Psoas muscle (tissue), 8 donors: ENCODE measurements at places on chromosomes 2 and 18. TPM values are rescaled to one million over a fixed set of nuclear protein-coding genes. Genes with fewer than 3 reads are reported as not detected.

KLHL41 gene
- polyA plus RNA-seq: 2,979 TPM

LRRC30 gene
- polyA plus RNA-seq: 21.7 TPM

- H3K27me3 ChIP-seq: no peaks in the 10 kb centered on the region
- no peak overlapping the region for H3K4me3 ChIP-seq
- no peaks in the 10 kb centered on the region for H3K4me1 ChIP-seq
- H3K27ac ChIP-seq: no peak overlapping the region
- no peak for DNase-seq
Observed at GRCh38 chr2:122136056-122136455, 380.6 kb downstream of the TSN start.

DNA sequence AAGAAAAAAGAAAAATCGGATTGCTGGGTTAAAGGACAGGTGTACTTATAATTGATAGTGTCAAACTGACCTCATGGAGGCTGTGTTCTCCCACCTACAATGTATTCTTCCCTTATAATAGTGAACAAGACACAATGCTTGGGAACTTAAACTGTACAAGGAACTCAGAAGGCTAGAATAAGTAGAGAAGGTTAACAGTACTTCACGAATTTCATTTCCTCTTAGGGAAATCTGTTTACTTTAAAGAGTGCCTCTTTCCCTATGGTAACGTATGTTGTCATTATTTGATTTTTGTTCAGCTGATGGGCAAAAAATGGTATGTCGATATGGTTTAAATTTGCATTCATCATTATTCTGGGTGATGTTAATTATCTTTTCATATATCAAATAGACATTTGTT, 9.2 kb upstream of the HK2 start:
- no peaks in the 10 kb centered on the region for H3K36me3 ChIP-seq
- DNase-seq: no peak
- no peak overlapping the region for H3K4me3 ChIP-seq
- no peaks in the 10 kb centered on the region for H3K4me1 ChIP-seq
- H3K27ac ChIP-seq: no peak overlapping the region

- H3K27me3 ChIP-seq: no peaks in the 10 kb centered on the region
- no peak for DNase-seq
- H3K36me3 ChIP-seq: no peaks in the 10 kb centered on the region
- no peak overlapping the region for H3K27ac ChIP-seq
Observed at GRCh38 chr2:46800625-46801349, 114.8 kb downstream of the MCFD2 start.
